A549 treated with Mapracorat at 1 μM for 4 hours (cell line): ENCODE measurements at places on chromosomes 2 and 18. TPM values are rescaled to one million over a fixed set of nuclear protein-coding genes. Genes with fewer than 3 reads are reported as not detected.

GCG gene
- total RNA-seq, result not detected in 5 replicates

KCNE4 gene
- total RNA-seq, result 0.43 to 0.56 TPM (median 0.50 TPM) in 5 replicates

PRSS56 gene
- total RNA-seq, result 0.07 to 0.21 TPM (median 0.12 TPM) in 5 replicates

PCARE gene
- total RNA-seq, result not detected in 5 replicates

CXCR2 gene
- not detected in 5 replicates for total RNA-seq

SCYGR4 gene
- not detected in 5 replicates for total RNA-seq

SERPINB13 gene
- not detected in 5 replicates for total RNA-seq

ADD2 gene
- 21.3 to 27.6 TPM (median 27.3 TPM) in 5 replicates for total RNA-seq

AMER3 gene
- not detected in 5 replicates for total RNA-seq

IGFBP5 gene
- 0.08 to 0.25 TPM (median 0.20 TPM) in 5 replicates for total RNA-seq

ERBB4 gene
- not detected in 5 replicates for total RNA-seq

DSG3 gene
- total RNA-seq, result 0.03 to 0.04 TPM in 2 of 5 replicates, not detected in the others

DNAH6 gene
- 0.02 to 0.12 TPM (median 0.05 TPM) in 5 replicates for total RNA-seq

NTSR2 gene
- total RNA-seq, result 0.10 to 0.17 TPM in 2 of 5 replicates, not detected in the others

SERPINB5 gene
- 0.11 to 0.24 TPM (median 0.13 TPM) in 3 of 5 replicates, not detected in the others for total RNA-seq

BABAM2 gene
- 43.3 to 54.2 TPM (median 50.3 TPM) in 5 replicates for total RNA-seq

CDCA7 gene
- 39.8 to 49.4 TPM (median 48.3 TPM) in 5 replicates for total RNA-seq

LPIN2 gene
- total RNA-seq, result 14.2 to 20.7 TPM (median 18.4 TPM) in 5 replicates

POTEF gene
- not detected in 5 replicates for total RNA-seq

POTEJ gene
- total RNA-seq, result not detected in 5 replicates

LAMA3 gene
- 43.8 to 64.9 TPM (median 60.1 TPM) in 5 replicates for total RNA-seq
